Epithelial cell of proximal tubule (primary cell): ENCODE measurements at places on chromosomes 11 and 22.

DNA sequence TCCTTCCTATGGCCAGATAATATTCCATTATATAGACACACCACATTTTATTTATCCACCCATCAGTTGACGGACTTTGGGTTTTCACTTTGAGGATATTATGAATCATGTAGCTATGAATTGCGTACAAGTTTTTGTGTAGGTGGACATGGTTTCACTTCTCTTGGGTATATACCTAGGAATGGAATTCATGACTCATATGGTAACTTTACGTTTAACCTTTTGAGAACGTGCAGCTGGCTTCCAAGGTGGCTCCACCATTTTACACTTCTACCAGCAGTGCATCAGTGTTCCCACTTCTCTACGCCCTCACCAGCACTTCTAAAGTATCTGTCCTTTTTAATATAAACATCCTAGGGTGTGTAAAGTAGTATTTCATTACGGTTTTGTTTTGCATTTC lies 112.0 kb downstream of the PLEKHA7 start:
- no peak for DNase-seq

DNA sequence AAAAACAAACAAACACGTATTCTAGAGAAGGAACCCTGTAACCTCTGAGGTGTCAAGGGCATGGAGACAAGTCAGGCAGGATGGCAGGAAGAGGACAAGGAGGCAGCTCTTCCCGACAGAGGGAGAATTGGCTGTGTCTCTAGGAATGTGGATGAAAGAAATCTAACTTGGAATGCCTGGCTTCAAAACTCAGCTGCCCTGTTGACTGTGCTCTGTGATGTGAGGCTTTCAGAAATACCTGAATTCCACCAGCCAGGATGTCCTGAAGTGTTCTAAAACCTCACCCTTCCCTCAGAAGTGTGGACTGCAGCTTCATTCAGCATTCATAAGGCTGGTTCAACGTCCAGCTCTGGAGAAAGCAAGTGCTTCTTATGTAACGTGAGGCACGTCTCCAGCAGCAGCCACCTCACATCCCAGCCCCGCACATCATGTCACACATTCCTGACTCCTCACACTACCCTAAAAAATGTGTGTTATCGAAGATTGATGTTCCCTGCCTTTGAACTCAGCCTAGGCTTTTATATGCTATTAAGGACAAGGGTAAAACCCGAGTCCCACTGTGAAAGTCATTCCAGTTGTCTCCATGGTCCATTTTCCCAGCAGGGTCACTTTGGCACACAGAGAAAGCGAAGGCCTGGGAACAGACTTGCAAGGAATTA lies 398.9 kb downstream of the ETS1 start:
- DNase-seq, result no peak

DNA sequence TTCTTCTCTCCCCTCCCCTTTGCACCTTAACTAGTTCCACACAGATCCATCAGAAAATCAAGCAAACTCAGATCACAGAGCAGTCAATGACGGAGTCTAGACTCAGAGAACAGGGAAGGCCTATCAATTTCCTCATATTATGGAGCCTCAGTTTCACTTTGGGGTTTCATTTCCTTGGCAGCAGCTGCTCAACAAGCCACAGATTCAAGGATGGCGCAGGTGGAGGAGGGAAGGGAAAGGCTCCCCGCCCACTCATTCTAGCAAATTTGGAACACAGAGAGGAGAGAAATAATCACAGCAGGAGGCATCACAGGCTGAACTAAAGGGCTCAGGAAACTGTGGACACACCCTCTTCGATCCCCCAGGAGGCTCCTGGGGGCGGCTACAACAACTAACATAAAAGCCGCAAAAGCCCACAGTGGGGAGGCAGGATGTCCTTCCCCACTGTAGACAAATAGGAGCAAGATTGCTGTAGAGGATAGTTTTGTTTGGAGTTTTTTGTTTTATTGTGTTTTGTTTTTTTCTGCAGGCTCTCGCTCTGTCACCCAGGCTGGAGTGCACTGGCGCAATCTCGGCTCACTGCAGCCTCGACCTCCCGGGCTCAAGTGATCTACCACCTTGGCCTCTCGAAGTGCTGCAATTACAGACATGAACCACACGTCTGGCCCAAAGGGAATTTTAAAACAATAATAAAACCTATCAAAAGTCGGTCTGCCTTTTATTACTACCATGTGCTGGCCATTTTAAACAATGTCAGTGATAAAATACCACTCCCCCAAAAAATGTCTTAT lies 3.4 kb downstream of the PLAAT3 start:
- DNase-seq, result no peak

DNA sequence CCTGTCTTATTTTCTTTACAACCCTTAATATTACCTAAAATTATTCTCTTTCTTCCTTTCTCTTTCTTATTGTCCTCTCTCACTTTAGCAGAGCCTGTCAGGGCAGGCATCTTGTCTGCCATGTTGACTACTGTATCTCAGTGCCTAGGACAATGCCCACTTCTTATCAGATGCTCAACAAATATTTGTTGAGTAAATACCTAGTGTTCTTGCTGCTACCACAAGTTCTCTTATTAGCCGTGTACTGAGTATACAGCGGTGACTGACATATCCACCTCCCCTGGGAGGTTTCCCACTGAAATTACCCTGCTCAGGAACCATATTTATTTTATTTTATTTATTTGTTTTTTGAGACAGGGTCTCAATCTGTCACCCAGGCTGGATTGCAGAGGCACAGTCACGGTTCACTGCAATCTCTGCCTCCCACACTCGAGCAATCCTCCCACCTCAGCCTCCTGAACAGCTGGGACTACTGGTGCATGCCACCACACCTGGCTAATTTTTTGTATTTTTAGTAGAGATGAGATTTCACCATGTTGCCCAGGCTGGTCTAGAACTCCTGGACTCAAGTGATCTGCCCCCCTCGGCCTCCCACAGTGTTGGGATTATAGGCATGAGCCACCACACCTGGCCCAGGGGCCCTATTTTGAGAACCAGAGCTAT lies 6.7 kb downstream of the HPX start:
- DNase-seq, result no peak

DNA sequence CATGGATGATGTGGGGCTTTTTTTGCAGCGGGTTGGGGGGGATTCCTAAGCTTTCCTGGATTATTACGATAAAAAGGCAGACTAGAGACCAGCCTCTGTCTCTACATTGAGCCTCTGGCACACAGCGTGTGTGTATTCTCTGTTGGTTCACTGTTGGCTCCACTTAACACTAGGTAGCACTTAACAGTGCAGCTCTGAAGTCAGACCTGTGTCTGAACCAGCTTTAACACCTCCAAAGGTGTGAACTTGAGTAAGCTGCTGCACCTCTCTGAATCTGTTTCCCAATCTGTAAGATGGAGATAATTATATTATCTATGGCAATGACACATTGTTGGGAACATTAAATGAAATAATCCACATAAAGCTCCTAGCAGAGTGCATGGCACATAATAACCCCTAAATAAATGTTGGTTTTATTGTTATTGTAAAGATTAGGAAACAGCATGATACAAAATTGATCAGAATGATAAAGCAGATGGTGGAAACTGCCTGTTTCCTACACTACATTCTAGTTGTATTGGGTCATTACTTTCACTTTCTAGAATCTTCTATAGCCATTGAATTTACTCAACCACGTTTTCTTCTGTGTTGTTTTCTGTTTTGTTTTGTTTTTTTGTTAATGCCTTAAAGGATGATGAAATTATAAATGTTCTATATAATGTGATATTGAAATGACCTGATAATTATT lies 108.4 kb downstream of the ARL14EP start:
- DNase-seq, result no peak

GRCh38 chr11:119520400-119520799 lies 97.4 kb upstream of the THY1 start:
- no peak for DNase-seq

GRCh38 chr11:46130286-46130940 lies 9.2 kb upstream of the PHF21A start:
- no peak for DNase-seq

DNA sequence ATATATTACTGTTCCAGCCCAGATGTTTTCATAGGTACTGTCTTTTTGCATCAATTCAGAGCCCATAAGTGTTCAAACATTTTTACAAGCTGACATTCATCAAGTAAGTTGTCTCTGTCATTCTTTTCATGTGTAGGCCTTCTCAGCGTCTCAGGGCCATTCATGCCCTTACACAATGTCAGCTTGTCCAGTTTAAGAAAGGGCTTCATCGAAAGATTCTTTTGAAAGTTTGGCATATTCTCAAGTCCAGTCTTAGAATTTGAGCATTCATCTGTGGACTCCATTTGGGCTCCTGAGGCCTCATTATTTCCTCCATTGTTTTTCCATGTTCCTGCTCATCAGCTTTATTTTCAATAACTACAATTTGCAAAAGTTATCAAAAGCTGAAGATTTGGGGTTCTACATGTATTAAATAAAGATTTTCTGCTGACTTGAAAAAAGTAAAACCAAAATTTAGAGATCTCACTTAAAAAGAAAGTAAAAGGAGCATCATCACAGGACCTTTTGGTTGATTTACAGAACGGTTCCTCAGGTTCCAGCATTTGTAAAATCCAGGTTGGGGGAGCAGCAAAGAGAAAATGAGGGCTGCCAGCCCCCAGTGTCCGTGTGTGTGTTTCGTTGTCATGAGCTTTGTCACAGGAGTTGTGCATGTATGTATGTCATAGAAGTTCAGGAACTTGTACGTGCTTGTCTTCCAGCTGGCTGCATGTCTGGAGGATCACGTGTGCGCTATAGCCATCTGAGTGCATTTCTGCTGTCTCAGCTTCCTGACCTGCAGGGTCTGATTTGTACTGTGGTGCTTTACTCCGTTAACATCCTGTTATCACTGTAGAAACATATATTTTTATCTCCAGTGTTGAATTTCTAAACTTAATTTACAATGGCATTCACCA lies 15.6 kb downstream of the MOV10L1 start:
- DNase-seq, result no peak

DNA sequence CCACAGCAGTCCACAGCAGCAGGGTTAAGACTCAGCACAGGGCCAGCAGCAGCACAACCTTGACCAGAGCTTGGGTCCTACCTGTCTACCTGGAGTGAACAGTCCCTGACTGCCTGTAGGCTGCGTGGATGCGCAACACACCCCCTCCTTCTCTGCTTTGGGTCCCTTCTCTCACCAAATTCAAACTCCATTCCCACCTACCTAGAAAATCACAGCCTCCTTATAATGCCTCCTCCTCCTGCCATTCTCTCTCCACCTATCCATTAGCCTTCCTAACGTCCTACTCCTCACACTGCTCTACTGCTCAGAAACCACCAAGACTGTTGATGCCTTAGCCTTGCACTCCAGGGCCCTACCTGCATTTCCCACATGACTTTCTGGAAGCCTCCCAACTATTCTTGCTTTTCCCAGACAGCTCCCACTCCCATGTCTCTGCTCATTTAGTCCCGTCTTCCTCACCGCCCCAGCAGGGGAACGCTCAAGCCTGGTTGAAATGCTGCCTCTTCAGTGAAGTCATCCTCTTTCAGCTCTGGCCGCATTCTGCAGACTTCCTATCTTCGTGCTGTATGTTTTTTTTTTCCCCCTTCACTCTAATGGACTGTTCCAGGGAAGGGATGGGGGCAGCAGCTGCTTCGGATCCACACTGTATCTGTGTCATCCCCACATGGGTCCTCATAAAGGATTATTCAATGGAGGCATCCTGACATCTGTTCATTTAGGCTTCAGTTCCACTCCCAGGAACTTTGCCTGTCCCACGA lies 3.3 kb downstream of the IL18BP start:
- DNase-seq, result no peak

DNA sequence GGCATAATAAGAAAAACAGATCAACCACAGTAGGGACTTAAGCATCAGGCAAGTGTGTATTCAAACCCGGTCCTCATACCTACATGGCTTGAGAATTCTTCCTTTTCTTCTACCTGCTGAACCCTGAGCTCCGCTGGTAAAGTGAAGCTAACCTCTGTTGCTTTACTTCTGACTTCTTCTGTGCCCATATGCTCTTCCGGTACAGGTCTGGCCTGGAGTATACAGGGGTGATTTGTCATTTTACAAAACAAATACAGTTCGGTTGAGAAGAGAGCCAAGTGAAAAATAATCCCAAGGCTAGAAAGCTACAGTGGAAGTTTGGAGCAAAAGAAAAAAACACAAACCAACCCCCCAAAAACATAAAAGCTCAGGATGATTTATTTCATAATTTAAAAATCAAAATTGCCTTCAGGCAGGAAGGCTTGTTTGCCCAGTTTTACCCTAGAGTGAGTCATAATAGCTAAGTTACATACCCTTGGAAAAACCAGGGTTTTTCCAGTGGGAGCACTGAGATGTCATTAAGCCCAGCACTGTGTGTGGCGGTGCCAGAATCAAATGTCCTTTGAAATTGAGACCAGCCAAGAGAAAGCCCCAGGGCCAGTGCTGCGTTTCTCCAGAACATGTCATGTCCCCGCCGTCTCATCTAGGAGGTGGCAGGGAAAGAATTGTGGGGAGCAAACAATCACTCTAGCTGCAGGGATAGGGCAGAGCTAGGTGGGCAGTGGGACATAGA lies 305.5 kb upstream of the ISX start:
- DNase-seq, result no peak

- peak; percentile 100 for DNase-seq
Measured at GRCh38 chr11:43920598-43921419, 21.6 kb upstream of the C11orf96 start.

- DNase-seq, result no peak
Measured at GRCh38 chr11:92393218-92393617, 168.6 kb downstream of the FAT3 start.
